CD4-positive, alpha-beta T cell treated with Interleukin-17A for 4 hours (primary cell): ENCODE measurements at places on chromosomes 2 and 18.

DNA sequence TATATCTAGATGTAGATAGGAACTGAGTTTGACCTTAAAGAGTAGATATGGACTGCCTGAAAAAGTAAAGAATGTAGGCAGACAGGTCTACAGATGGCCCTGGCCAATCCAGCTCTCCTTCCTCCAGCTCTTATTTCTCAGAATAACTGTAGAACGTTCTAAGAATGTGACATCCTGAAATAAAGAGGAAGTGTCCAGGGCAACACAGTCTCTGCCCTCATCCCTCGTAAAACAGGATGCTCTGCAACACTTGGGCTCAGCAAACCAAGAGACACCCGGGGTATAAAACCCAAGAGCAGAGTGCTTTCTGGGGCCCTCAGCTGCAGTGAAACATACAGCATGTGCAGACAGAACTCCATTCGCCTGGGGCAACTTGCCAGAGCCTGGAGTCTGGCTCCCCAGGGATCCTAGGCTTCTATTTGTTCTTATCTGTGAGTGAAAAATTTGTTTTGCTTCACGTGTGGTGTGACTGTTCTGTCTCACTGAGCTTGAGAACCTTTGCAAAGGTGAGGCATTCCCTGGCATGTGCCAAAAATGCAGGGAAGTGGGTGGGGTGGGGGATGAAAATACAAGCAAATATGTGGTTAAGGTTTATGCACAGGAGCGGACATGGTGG lies 401.0 kb downstream of the SETBP1 start:
- DNase-seq: no peak

GRCh38 chr2:4445821-4446220 lies 742.4 kb downstream of the DCDC2C start:
- DNase-seq: no peak

DNA sequence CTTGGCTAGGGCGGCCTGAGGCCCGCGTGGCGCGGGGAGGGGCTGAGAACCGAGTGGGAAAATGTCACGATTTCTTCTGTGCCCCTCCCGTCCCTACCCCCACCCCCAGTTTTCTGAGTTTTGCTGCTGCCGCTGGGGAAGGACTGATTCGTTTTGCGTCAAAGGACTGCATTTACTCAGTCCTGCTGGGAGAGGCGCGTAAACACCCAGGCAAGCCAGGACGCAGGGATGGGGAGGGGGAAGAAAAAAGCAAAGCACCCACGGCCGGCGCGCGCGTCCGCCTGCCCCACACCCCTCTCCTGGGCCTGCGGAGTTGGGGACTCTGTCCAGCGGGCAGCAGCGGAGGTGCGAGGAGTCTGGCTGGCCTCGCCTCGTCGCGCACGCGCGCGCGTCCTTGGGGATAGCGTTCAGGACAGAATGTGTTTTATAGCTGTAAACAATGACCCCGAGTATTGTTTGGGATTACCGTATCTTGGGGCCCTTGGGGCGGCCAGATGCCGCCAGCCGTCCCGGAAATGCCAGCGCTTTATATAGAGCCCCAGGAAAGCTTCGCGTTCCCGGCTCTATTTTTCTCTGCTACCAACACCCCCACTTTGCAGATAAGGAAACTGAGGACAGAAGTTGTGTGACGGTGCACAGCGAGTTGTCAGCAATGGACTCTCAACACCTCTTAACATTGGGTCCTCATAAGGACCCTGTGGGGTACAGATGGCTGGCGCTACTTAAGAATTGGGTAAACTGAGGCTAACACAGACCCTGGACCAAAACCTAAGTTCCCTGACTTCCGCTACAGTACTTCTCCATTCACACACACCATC lies 1.7 kb upstream of the FOSL2 start:
- peak; percentile 37 for DNase-seq

GRCh38 chr2:17788773-17789172 lies 27.5 kb upstream of the MSGN1 start:
- no peak for DNase-seq

DNA sequence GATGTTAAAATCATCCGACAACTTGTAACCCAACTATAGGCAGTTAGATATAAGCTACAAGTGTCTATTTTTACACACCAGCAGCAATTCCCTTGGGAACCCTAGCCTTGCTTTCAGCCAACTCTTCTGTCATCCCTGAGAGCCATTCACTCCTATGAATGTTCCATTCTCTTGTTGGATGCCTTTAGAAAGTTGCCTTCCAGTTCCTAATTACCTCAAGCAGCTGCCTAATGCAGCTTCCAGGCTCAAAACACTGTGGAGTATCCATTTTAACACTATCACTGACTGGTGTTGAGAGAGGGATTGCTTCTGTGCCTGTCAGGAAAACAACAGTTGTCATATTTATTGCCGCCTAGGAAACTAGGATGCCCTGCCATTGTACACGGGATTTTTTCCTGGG lies 402.0 kb upstream of the ACVR2A start:
- DNase-seq: no peak

GRCh38 chr18:66211749-66212148 lies 392.1 kb downstream of the CDH19 start:
- DNase-seq: no peak
